ENCODE measurements at places on chromosomes 12 and 14.

DNA sequence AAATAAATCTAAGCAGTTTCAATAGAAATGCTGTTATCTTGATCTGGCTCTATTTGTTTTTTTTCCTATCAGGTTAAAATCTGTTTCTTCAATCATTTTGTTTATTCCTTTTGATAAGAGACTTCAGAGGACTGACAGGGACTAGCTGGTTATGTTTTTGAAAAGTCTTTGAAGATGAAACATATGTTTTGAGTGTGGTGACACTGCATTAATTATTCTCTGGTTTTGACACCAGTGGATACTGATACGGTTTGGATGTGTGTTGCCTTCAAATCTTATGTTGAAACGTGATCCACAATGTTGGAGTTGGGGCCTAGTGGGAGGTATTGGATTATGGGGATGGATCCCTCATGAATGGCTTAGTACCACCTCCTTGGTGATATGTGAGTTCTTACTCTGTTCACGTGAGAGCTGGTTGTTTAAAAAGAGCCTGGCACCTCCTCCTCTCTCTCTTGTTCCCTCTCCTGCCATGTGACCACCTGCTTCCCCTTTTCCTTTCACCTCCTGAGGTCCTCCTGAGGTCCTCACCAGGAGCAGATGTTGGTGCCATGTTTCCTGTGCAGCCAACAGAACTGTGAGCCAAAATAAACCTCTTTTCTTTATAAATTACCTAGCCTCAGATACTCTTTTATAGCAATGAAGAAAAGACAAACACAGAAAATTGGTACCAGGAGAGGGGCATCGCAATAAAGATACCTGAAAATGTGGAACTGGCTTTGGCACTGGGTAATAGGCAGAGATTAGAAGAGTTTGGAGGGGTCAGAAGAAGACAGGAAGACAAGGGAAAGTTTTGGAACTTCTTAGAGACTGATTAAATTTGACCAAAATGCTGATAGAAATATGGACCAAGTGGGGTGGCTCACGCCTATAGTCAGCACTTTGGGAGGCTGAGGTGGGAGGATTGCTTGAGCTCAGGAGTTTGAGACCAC is 23.0 kb downstream of the RASSF3 start:
- DNase-seq, result no peak

DNA sequence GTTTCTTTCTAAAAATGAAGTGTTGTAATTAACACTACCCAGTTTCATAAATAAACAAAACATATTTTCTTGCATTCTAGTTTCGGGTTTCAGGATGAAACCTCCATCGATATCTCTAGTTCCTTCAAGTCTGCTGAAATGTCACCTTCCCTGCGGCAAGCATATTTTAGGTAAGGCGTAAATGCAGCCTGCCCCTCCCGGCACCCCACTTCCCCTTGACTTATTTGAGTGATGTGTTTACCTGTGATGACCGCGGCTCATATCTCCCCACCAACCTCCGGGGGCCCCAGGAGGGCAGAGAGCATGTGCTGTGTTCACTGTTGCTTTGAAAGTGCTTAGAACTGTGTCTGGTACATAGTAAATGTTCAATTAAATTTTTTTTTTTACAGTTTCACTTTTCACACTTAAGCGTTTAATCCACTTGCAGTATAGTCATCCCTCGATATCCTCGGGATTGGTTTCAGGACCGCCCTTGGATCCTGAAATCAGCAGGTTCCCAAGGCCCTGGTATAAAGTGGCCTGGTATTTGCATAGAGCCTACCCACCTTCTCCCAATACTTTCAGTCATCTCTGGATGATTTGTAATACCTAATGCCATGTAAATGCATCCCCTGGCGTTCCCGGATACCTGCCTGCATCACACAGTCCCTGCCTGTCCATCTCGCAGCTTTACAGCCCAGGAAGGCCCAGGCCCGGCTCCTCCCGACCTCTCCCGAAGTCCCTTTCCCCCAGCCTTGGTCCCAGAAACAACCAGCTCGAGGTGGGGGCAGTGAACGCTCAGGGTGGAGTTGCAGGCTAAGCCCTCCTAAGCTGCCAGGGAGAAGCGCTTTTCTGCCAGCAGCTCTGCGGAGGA is 40.2 kb upstream of the FBRSL1 start:
- DNase-seq, result peak; percentile 86

- DNase-seq, result no peak
Observed at GRCh38 chr14:87170179-87170578, 822.8 kb downstream of the GALC start.

- no peak for DNase-seq
Observed at GRCh38 chr12:12892681-12893141, 1.3 kb downstream of the GPRC5A start.

- DNase-seq, result no peak
Observed at GRCh38 chr12:22670762-22671161, 45.8 kb downstream of the ETNK1 start.

DNA sequence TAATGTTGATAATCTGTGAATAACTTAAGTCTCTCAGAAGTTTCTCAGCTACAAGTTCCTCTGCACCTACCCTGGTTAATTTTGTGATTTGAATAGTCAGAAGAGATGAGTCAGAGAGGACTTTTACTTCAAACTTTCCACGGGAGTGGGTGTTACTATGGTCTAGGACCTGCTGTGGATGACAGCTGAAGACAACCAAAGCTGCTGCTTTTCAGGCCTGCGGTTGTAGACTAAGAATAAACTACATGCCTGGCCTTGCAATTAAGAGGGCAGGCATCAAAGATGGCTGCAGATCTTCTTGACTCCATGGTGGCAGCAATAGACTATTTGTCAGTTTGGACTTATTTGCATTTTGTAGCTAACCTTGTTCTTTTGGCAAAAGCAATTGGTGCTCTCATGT is 227.1 kb upstream of the KRR1 start:
- no peak for DNase-seq

Measured in spleen (tissue), 13 donors.